ENCODE measurements at places on chromosomes 5 and 9.

- no peak for DNase-seq
Observed at GRCh38 chr9:113525831-113526230, 62.3 kb downstream of the RGS3 start.

GRCh38 chr5:14006823-14007520 lies 62.5 kb upstream of the DNAH5 start:
- DNase-seq = no peak

GRCh38 chr5:29321591-29321990 lies 1871.9 kb upstream of the CDH6 start:
- DNase-seq = peak; percentile 2

GRCh38 chr9:28342815-28343338 lies 769.6 kb upstream of the C9orf72 start:
- DNase-seq = no peak

GRCh38 chr9:76448501-76448900 lies 10.5 kb upstream of the GCNT1 start:
- DNase-seq = no peak

DNA sequence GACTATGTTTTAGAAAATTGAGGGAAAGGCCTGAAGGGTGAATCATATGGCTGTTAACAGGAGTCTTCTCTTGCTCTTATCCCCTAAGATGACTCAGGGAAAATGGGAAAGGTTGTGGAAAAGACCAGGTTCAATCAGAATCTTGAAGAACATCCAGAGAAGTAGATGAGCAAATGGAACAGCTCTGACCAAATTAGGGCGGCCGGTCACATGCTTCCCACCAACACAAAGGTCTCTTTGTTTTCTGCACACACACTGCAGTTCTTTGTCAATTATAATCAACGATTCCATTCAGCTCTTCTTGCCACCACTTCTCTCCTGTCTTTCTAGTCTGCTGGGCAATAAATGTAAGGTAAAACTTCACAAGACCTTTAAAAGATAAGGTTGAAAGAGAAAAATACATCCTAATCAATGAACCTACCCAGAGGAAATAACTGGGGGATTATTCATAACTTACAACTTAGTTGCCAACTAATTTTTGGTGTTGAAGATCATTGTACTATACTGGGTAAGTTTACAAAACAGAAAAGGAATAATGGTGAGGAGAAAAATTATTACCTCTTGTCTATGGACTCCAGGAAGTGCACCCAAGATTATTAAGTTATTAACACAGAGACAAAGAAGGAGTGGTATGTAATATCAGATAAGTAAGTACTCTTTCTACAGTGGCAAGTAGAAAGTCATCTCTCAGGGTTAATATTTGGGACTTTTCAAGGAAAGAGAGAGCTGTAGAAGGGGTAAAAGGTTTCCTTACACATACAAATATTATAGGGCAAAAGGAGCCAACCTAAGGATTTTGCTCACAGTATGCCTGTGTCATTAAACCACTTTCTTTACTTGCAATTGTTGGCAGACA lies 441.9 kb upstream of the PIK3R1 start:
- DNase-seq = peak; percentile 85

- no peak for DNase-seq
Observed at GRCh38 chr5:45295231-45295630, 400.9 kb downstream of the HCN1 start.

GRCh38 chr9:16623989-16624743 lies 246.3 kb downstream of the BNC2 start:
- DNase-seq = no peak

GRCh38 chr5:73531356-73531755 lies 33.1 kb downstream of the BTF3 start:
- DNase-seq = no peak

Measured in SW480 (cell line).